ENCODE measurements at places on chromosomes 5 and 9.

DNA sequence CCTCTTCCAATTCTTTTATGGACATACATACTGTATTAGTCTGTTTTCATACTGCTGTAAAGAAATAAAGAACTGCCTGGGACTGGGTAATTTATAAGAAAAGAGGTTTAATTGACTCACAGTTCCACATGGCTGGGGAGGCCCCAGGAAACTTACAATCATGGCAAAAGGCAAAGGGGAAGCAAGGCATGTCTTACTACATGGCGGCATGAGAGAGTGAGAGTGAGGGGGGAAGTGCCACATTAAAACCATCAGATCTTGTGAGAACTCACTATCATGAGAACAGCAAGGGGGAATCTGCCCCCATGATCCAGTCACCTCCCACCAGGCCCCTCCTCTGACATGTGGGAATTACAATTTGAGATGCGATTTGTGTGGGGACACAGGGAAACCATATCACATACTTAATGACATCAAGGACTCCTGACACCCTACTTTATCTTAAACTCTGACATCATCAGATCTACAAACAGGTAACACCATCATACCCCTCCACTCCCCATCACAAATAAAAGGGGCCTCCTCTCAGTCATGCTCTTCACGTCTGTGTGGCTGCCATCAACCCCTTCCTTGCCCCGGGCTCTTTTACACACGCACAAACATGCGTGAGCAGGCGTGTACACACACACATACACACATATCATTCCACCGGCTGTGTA, 9.7 kb downstream of the ANKRD33B start:
- no peak for DNase-seq

- no peak for DNase-seq
Measured at GRCh38 chr5:143244990-143245389, 158.5 kb downstream of the NR3C1 start.

- DNase-seq = no peak
Measured at GRCh38 chr5:92017776-92018175, 634.7 kb upstream of the ARRDC3 start.

DNA sequence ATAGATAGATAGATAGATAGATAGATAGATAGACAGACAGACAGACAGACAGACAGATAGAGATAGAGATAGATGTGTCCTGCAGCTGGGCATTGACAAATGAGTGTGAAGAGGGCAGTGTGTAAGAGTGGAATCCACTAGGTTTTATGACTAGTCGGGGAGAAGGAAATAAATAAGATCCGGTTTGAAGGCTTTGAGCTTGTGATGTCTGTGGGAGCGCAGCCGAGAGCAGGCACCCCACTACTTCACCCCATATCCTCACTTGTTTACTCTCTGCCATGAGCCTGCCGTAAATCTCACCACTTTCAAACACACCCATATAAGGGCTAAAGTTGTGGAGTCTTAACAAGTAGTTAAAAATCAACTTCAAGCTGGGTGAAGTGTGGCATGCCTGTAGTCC, 1.4 kb upstream of the SUSD1 start:
- DNase-seq = no peak

Measured in BE2C (cell line).